ENCODE measurements at places on chromosomes 13 and 19. TPM values are rescaled to one million over a fixed set of nuclear protein-coding genes. Genes with fewer than 3 reads are reported as not detected.

The ADAMTSL5 gene
- not detected for total RNA-seq

The EDNRB gene
- 2.6 TPM for total RNA-seq

The TUBB4A gene
- total RNA-seq: not detected

The ATF5 gene
- total RNA-seq: 46.0 TPM

The GRWD1 gene
- 52.7 TPM for total RNA-seq

The PBX4 gene
- total RNA-seq: not detected

The ZNF100 gene
- total RNA-seq: 12.7 TPM

The THSD8 gene
- total RNA-seq: 13.2 TPM

The GPR12 gene
- total RNA-seq: not detected

The CNN1 gene
- not detected for total RNA-seq

The CEBPA gene
- total RNA-seq: not detected

The CACNG6 gene
- 4.0 TPM for total RNA-seq

The MBD3L2 gene
- not detected for total RNA-seq

The CCL25 gene
- total RNA-seq: not detected

The JSRP1 gene
- not detected for total RNA-seq

The FLT1 gene
- total RNA-seq: 178 TPM

The OR7D2 gene
- total RNA-seq: not detected

The CEACAM4 gene
- not detected for total RNA-seq

The TEX26 gene
- not detected for total RNA-seq

The KLK6 gene
- not detected for total RNA-seq

The COG3 gene
- 28.7 TPM for total RNA-seq

The ZNF584 gene
- total RNA-seq: 12.4 TPM

The CYP4F11 gene
- total RNA-seq: not detected

The KCNC3 gene
- 0.91 TPM for total RNA-seq

The ZIK1 gene
- 2.4 TPM for total RNA-seq

The MCEMP1 gene
- not detected for total RNA-seq

The CD79A gene
- not detected for total RNA-seq

The C19orf67 gene
- 0.55 TPM for total RNA-seq

The ICAM5 gene
- total RNA-seq: not detected

The NTF4 gene
- total RNA-seq: not detected

The LILRA2 gene
- not detected for total RNA-seq

The PEAK3 gene
- not detected for total RNA-seq

The TTYH1 gene
- not detected for total RNA-seq

The ZNF829 gene
- total RNA-seq: 1.3 TPM

The AP2S1 gene
- 313 TPM for total RNA-seq

The ZNF98 gene
- not detected for total RNA-seq

The RNF113B gene
- total RNA-seq: not detected

The KLK7 gene
- not detected for total RNA-seq

The TEX101 gene
- total RNA-seq: not detected

The SLC25A30 gene
- 28.9 TPM for total RNA-seq

The ERICH4 gene
- total RNA-seq: not detected

The KIR3DL2 gene
- total RNA-seq: not detected

The ZNF446 gene
- total RNA-seq: 7.0 TPM

The ZNF841 gene
- 17.7 TPM for total RNA-seq

The CEACAM16 gene
- not detected for total RNA-seq

The FSD1 gene
- 26.0 TPM for total RNA-seq

The CPAMD8 gene
- total RNA-seq: 2.2 TPM

The KBTBD7 gene
- total RNA-seq: 4.4 TPM

The TMEM205 gene
- 58.9 TPM for total RNA-seq

The KLK15 gene
- not detected for total RNA-seq

The IGFL2 gene
- total RNA-seq: not detected

The EPSTI1 gene
- 3.1 TPM for total RNA-seq

The ANGPTL8 gene
- not detected for total RNA-seq
